ENCODE measurements at places on chromosomes 4 and X.

- no peak for DNase-seq
Measured at GRCh38 chrX:69552512-69552911, 48.4 kb downstream of the NALF2 start.

GRCh38 chrX:79065696-79066095, 78.8 kb upstream of the GPR174 start:
- DNase-seq = no peak

GRCh38 chr4:167177925-167178324, 56.4 kb downstream of the SPOCK3 start:
- DNase-seq = no peak

GRCh38 chr4:87584222-87584908, 24.0 kb upstream of the DSPP start:
- DNase-seq = no peak

GRCh38 chrX:41100819-41101218, 15.6 kb downstream of the USP9X start:
- no peak for DNase-seq

GRCh38 chr4:65880594-65880993, 210.3 kb upstream of the EPHA5 start:
- DNase-seq = no peak

GRCh38 chr4:48193096-48193836, 59.2 kb upstream of the TXK start:
- no peak for DNase-seq

GRCh38 chr4:138592796-138593195, 350.6 kb upstream of the SLC7A11 start:
- no peak for DNase-seq

DNA sequence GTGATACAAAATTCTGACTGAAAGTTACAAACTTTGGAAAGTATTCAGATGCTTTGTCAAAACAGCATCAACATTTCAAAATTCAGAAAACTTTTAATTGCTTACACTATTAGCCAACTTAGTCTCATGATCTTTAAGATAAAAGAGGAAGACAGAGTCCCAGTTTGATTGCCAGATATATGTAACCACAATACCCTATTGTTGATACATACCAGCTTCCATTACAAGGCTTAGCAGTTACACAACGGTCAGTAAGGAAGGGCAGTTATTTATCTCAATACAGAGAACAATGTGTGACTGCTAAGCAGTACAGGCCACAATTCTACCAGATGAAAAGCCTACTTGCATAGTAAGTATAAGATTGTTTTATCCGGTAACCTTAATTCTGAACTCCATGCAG, 138.4 kb downstream of the SPANXN3 start:
- no peak for DNase-seq

GRCh38 chrX:43676971-43677572, 21.0 kb downstream of the MAOA start:
- no peak for DNase-seq

- DNase-seq = no peak
Measured at GRCh38 chr4:149518471-149518870, 297.2 kb downstream of the IQCM start.

GRCh38 chr4:121758925-121759568, 5.9 kb downstream of the SMIM43 start:
- DNase-seq = no peak

GRCh38 chr4:13640149-13640940, 12.8 kb upstream of the BOD1L1 start:
- no peak for DNase-seq

DNA sequence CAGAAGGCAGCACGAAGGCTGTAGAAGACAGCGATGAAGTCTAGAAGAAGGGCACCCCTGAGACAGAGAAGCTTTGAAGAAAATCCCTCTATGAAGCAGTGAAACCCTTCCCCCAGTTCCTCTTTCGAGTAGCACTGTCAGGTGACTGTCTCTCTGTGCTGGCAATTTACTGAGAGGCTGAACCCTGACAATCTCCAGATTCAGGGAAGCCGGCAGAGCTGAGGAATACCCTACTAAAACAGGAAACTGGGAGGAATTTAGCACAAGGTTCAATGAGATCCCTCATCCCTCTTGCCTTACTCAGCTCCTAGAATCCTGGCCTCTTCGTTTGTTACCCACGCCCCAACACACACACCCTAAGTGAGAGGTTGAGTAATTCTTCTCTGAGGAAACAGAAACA, 239.7 kb upstream of the NOCT start:
- DNase-seq = no peak

- no peak for DNase-seq
Measured at GRCh38 chr4:150679765-150680343, 97.9 kb downstream of the MAB21L2 start.

DNA sequence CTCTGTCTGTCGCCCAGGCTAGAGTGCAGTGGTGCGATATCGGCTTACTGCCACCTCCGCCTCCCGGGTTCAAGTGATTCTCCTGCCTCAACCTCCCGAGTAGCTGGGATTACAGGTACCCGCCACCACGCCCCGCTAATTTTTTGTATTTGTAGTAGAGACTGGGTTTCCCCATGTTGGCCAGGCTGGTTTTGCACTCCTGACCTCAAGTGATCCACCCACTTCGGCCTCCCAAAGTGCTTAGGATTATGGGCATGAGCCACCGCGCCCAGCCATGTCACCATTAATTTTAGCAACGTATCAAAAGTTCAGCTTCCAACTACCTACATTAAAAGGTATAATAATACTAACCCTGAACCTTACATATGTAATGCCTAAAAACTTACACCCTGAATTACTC, 940 bp upstream of the UTP3 start:
- peak; percentile 16 for DNase-seq

DNA sequence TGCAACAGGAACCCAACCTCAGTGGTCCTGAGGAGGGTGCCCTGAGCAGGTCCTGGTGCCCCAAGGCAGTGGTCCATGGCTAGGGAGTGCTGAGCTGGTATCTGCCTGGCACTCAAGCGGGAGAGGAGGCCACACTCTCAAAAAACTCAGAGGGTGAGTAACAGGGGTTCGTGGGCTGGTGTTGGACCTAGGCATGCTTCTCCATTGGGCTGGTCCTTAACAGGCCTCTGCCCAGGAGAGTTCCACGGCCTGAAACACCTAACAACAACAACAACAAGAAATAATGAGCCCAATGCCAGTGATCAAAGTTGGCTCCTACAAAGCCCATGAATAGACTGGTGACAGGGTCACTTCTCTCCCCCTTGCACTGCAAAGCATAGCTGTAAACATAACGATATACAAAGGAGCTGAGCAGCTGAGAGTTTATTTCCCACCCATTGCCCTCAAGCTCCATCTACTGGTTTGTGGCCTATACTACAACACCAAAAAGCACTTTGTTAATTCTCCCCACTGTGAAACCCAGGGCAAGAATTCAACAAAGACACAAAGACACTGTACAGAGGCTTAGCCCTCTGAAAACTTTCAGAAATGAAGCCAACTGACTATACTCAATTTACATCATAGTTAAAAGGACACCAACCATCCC, 736.1 kb upstream of the ADGRL3 start:
- DNase-seq = no peak

DNA sequence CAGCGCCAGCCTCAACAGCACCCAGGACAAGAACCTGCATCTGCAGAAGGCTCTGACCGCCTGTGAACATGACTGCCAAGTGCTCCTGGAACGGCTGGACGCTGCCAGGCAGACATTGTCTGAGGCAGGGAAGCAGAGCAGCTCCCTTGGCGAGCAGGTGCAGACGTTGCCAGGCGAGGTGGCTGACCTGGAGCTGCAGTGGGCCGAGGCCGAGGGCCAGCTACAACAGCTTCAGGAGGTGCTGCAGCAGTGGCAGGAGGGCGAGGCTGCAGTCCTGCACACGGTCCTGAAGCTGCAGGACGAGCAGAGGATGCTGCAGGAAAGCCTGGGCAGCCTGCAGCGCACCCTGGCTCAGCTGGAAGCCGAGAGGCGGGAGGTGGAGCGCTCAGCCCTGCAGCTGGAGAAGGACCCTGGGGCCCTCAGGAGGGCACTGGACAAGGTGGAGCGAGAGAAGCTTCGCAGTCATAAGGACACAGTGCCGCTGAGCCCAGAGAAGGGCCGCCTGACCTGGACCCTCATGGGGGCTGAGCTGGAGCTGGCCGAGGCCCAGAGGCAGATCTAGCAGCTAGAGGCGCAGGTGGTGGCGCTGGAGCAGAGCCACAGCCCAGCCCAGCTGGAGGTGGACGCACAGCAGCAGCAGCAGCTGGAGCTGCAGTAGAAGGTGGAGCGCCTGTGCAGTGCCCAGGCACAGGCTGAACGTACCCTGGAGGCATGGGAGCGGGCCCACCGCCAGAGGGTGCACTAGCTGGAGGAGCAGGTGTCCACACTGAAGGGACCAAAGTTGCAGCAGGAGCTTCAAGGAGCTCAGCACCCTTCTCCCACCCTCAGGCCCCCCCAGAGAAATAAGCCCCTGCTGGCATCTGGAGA, 16.4 kb downstream of the SMIM10L2A start:
- DNase-seq = no peak

- DNase-seq = no peak
Measured at GRCh38 chrX:136896121-136896914, 15.8 kb upstream of the RBMX start.

DNA sequence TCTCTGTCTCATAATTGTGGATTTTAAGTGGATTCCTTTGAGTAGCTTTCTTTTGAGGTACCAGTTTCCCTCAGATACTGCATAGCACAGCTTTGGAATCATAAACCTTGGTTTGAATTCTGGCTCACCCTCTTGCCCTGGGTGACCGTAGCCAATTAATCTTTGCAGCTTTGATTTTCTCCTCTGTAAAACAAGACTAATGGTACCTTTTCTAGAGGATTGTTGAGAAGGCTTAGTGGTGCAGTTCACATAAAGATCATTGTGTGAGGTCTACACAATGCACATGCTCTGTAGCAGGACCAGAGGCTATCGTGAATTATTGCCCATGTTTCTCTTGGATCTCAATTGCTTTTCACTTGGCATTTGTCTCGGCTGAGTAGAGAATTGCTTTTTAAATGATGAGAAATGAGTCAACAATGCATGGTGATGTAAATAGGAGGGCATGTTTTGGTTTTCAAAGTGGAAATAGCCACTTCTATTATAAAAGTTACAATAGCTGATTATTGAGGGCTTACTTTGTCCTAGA, 47.9 kb downstream of the TMEM131L start:
- DNase-seq = no peak

- DNase-seq = no peak
Measured at GRCh38 chr4:75180790-75181776, 248.2 kb downstream of the PARM1 start.

- no peak for DNase-seq
Measured at GRCh38 chr4:114108869-114109268, 129.4 kb upstream of the ARSJ start.

- DNase-seq = peak; percentile 40
Measured at GRCh38 chr4:145935253-145936141, 3.1 kb downstream of the ZNF827 start.

DNA sequence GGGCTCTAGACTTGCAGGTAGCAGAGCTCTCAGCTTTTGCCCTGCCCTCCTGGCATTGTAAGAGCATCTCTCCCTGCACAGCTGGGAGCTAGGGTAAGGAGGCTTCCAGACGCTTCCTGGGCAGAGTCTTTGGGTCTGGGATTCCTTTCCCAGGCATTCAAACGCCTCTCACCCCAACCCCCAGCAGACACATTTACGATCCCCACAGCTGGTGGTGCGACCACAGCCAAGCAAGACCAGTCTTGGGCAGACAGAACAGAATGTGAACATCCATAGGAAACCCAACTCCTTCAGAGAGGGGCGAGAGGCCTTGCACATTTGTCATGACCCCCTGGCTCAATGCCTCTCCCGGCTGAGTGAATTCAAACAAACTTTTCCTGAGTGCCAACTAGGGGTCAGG, 38.1 kb upstream of the CD99L2 start:
- no peak for DNase-seq

GRCh38 chr4:176123710-176124407, 58.2 kb downstream of the WDR17 start:
- no peak for DNase-seq

DNA sequence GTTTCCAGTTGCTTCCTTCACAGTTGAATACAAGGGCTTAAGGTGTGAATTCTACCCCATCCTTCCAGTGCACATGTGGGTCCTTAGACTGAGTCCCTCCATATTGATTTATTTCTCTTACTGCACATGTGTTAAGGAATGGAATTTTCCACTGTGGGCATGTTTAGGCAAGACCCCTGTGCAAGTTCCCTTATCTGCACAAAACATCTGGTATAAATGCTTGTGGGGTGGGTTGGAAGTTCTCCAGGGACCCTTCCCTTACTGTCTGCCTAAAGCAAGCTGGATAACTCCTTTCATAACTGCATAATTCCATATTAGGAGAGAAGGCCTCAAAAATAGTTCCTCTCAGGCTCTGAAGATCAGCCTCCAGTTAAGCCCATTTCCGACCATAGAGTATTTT, 570.9 kb downstream of the ADGRL3 start:
- no peak for DNase-seq

DNA sequence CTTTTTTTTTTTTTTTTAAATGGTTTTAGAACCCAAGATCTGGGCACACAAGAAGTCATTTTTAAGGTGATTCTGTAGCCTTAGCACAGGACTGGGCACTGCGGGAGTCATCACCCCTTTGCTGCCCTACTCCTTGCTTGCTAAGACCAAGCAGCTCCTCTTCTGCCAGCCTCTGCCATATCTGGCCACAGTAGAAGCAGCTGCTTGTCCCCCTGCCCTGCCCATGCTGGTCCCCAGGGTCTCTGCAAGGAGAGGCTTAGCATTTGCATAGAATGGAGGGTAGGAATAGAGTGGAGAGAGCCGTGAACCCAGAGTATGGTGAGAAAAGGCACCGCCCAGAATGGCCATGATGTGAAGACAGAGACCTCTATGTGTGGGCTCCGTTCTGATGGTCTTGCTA, 109.3 kb downstream of the ADRA2C start:
- DNase-seq = no peak

GRCh38 chrX:15881381-15881897, 26.8 kb upstream of the AP1S2 start:
- DNase-seq = no peak

- DNase-seq = no peak
Measured at GRCh38 chr4:94298725-94299252, 43.8 kb downstream of the HPGDS start.

DNA sequence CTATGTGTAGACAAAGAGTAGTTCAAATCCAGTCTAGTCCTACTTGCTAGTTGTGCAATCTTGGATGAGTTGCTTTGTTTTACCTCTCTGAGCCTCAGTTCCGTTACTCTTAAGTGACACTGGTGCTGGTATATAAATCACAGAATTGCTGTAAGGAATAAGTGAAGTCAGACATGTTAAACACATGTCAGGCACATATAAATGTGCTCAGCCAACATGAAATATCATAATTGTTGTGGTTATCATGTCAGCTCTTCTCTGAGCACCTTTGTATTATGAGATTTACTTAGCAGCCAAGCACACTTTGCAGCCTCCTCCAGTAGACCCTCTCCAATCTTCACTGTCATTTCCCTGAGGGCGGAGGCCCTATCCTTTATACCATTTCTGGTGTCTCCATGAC, 87.9 kb upstream of the PAK3 start:
- no peak for DNase-seq

- no peak for DNase-seq
Measured at GRCh38 chr4:40723728-40724127, 26.0 kb upstream of the NSUN7 start.
